SK-N-SH treated with all-trans-retinoic acid at 6 μM for 48 hours (cell line): ENCODE measurements at places on chromosomes 13 and 19.

- no peak for ATAC-seq
These were observed 83.1 kb downstream of the AKAP11 start for GRCh38 chr13:42355092-42355485.

DNA sequence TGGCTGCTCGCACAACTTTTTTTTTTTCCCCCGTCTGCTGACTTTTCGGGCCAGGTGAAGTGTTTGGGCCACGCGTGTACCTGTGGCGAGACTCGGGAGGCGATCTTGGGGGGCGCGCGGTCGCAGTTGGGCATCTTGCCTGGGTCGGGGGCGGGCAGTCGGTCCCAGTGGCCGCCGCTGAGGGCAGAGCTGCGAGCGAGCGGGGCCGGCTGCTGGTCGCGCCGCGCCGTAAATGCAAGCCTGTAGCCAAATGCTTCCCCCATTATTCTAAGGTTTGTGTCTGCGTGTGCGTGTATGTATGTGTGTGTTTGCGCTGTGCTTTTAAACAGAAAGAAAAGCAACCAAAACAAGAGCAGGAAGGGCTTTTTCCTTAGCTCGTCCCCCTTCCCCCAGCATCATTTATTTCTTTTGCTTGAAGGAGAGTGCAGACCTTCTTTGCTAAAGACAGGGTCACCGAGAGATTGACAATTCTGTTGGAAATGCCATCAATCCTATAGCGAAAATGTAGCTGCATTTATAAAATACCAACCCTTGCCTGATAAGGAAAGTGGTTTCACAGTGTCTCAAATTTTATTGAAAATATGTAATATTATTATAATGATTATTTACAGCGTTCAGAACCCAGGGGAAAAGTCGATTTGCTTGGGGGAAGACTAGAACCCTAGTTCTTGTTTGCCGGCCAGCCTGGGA, 143.2 kb upstream of the ZNF536 start:
- no peak for ATAC-seq

DNA sequence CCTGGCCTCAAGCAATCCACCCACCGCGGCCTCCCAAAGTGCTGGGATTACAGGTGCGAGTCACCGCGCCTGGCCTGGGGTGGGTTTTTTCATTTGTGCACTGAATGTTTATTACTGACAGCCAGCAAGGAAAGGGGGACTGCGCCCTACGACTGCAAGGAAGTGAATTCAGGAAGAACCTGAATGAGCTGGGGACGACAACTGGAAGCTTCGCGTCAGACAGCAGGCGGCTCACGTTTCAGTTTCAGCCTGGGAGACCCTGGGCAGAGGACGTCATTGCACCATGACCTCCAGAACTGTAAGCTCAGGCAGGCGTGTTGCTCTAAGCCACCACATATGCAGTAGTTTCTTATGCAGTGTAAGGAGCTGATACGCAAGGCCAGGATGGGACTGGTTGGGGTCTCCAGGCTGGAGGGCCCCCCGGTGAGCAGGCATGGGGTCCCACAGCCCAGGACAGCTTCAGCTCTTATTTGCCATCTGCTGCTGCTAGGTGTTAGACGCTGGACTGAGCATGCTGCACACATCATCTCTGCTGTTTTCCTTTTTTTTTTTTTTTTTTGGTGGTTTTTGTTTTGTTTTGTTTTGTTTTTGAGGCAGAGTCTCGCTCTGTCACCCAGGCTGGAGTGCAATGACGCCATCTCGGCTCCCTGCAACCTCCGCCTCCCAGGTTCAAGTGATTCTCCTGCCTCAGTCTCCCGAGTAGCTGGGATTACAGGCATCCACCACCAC, 66.6 kb downstream of the GADD45B start:
- no peak for ATAC-seq

DNA sequence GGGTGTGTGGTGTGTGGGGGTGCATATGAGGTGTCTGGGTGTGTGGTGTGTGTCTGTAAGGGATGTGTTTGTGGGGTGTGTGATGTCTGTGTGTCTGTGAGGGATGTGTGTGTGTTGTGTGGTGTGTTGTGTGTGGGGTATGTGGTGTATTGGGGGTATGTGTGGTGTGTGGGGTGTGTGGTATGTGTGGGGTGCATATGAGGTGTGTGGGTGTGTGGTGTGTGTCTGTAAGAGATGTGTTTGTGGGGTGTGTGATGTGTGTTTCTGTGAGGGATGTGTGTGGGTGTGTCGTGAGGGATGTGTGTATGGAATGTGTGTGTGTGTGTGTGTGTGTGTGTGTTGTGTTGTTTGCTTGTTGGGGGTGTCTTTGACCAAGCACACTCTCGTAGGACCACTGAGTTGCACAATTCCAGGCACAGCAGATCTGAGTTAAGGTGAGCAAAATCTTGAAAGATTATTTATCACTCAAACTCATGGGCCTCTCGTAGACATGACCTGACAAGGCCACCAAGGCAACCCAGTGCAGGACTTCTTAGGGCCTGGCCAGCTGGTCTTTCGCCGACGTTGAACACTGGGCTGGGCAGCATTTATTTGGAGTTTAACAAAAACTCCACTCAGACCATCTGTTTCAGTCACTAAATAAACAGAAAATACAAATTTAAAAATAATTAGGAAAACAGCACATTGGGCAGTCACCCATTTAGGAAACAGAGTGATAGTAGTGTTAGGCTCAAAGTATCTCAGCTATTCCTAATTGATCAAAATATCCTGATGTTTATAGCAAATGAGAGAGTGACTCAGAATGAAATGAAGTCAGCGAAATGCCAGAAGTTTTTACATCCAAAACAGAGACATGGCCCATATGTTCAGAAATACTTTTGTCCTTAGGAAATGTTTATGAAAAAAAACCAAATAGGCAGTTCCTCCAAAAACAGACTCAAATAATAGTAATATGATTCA, 301.1 kb downstream of the FGF9 start:
- no peak for ATAC-seq

GRCh38 chr19:47226426-47227351, 4.3 kb downstream of the BBC3 start:
- ATAC-seq, result peak; percentile 47

GRCh38 chr19:2354670-2355069, 5.4 kb upstream of the TMPRSS9 start:
- ATAC-seq, result peak; percentile 13; the same call in 1 of the 3 replicates

- ATAC-seq, result peak; percentile 93
These were observed 231.0 kb upstream of the IRS2 start for GRCh38 chr13:110017379-110017778.

DNA sequence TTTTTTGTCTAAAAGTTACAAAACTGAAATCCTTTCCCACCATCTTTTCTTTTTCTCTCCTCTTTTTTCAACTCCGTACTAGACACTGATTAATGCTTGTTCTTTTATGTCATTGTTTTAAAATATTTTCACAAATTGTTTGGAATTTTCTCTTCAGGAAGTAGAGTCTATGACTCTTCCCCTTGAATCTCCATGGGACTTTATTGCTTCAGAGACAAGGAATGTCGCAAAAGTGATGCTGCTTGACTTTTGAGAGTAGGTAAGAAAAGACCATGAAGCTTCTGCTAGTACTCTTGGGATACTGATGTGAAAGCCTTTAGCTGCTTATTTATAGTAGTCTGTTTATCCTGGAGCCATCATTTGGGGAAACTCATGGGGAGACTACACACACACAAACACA, 260.1 kb upstream of the SLC10A2 start:
- no peak for ATAC-seq
